ENCODE measurements at places on chromosomes 16 and 17.

- no peak for DNase-seq
These were observed 335.3 kb upstream of the TBX2 start for GRCh38 chr17:61064087-61064951.

DNA sequence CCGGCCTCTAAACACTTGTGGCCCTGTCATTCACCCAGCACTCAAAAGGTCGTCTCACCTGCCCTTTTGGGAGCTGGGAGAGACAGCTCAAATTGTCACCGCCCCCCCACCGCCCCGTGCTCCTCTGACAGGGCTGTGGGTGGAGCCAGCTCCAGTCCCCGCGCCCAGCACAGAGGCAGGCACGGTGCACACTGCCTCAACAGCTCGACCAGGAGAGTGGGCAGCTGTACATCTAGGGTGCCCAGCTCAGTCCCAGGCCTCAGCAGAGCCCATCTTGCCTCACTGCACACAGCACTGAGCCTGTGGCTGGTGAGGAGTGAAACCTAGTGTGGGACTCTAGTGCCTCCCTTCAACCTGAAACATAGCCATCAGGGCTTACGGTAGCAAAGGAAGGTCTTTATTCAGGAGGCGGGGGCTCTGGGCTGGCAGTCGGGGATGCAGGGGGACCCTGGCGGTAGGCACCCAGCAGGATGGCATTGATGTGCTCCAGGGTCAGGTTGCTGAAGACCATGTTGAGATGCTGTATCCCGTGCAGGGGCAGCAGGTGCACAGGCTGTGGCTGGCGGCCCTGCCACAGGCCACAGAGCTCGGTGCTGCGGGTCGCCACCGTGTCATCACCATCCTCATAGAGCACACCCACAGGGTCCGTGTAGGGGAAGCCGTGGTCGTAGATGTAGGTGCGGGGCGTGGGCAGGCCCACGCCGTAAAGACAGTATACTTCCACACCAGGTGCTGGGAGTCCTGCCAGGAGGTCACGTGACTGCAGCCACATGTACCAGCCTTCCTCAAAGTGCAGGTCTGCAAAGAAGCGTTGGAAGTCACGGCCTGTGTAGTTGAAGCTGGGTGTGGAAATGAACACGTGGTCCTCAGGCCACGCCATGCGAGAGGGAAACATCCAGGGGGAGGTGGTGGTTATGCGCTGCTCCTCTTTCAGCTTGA, 3.1 kb upstream of the PSMB10 start:
- DNase-seq, result no peak

DNA sequence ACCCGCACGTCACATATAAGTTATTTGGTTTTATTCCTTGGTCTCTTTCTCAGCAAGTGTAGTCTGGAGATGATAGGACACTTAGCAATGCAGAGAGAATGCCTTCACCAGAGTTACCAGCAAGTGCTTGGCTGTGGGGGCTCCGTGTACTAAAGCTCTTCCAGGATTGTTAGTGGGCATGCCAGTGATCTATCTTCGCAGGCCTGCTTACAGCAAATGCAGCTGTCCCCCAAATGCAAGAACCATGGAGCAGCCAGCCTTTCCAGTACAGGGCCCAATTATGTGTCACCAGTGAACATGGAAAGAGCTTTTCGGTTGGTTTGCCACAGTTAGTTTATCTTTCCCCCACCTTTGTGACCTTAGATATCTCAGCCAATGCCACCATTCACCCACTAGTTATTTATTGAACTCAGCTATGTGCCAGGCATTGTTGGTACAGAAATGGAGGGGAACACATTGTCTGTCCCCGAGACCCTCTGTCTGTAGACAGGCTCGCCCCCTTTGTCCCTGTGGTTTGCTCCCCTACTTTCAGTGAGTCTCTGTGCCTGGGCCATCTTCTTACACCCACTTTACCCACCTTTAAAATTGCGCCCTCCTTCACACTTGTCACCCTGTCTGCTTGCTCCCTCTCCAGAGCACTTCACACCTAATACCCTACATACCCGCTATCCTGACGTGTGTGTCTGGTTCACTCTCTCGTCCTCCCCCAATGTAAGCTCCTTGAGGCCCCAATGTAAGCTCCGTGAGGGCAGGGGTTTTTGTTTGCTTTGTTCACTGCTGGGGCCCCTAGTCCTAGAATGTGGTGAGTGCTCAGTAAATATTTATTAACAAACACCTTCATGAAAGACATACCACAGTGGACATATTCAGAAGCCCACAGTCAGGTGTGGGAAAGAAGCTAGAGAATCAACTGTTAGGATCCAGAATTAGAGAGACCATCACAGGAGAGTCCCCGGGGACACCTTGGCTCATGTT, 13.3 kb downstream of the USP10 start:
- no peak for DNase-seq

DNA sequence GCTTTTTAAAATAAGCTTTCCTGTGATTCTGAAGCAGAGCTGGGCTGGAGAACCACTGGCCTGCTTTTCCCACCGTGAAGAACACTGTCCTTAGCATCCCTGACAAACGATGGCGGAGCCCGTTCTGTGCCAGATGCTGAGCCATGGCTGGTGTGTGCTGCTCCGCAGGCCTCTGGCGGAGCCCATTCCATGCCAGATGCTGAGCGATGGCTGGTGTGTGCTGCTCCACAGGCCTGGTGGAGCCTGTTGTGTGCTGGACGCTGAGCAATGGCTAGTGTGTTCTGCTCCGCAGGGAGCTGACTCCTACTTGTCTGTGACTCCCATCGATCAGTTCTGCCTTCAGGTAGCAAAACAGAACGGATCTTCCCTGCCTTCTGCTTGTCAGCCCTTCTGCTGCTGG, 4.3 kb downstream of the ENDOV start:
- DNase-seq, result no peak

DNA sequence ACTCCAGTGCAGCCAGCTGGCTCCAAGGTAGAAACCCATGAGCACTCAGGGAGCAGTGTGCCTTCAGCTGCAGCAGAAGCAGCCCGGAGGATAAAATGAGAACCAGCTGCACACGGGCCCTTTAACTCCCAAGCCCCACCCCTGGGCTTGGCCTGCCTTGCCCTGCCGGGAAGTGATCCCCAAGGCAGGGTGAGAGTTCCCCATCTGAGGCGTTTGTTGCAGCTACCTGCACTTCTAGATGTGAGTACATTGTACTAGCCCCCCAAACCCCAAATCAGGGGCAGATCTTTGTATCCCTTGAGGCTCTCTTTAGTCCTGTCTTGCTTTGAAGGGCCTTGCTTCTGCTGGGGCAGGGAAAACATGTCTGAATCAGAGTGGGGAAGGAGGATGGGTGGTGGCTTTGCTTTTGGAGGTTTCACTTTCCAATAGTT, at the start of gene MVP:
MVP (plus strand) TSS at position 192 of the 431 bp plus-strand sequence. CDS start 10,088 bp downstream, outside the sequence.
- peak; percentile 71 for DNase-seq

- no peak for DNase-seq
These were observed 127.6 kb downstream of the CHD9NB start for GRCh38 chr16:52925143-52925542.

- no peak for DNase-seq
These were observed 11.6 kb upstream of the CBFB start for GRCh38 chr16:67017421-67017750.

GRCh38 chr17:27918498-27918897, 25.3 kb upstream of the LYRM9 start:
- DNase-seq, result no peak

DNA sequence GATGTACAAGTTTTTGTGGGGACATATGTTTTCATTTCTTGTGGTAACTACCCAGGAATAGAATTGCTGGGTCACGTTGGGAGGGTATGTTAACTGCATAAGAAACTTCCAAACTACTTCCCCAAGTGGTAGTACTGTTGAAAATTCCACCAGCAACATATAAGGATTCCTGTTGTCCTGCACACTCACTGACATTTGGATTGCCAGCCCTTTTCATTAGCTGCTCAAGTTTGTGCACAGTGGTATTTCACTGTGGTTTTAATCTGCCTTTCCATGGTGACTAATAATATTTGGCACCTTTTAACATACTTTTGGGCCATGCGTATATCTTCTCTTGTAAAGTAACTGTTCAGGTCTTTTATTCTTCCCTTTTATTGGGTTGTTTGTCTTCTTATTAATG, 103.3 kb downstream of the GNAO1 start:
- DNase-seq, result no peak

DNA sequence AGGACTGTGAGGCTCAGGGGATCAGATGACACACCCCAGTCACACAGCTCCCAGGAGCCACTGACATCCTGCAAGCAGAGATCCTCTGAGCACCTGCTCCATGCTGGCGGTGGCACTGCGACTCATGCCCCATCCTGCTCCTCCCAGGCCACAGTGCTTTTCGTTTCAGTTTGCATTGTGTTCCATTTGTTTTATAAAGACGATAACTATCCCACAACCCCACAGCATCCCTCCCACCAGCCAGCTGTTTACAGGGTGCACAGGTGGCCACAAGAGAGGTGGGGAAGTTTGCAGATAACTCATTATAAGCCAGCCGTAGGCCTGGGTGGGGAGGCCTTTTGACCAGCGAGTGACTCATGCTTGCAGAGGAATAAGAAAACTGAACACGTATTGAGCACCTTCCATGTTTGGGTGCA, 28.2 kb downstream of the BCO1 start:
- no peak for DNase-seq

DNA sequence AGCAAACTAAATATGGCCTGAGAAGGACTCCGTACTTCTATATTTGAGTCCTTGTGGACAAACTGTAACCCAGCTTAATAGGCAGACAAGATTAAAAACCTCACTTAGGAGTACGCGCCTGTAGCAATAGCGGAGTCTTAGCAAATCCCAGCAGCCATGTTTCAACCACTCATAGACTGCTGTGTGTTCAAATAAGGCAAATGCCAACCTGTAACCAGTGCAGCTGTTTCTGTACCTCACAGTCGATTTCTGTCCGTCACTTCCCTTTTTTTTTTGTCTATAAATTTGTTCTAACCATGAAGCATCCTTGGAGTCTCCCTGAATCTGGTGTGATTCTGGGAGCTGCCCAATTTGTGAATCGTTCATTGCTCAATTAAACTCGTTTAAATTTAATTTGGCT, 30.2 kb downstream of the TANC2 start:
- DNase-seq, result no peak

- no peak for DNase-seq
These were observed 8.5 kb upstream of the LPO start for GRCh38 chr17:58229881-58230280.

GRCh38 chr17:82110298-82110697, 12.3 kb upstream of the FASN start:
- no peak for DNase-seq

GRCh38 chr17:5986644-5987043, 83.5 kb upstream of the WSCD1 start:
- no peak for DNase-seq

DNA sequence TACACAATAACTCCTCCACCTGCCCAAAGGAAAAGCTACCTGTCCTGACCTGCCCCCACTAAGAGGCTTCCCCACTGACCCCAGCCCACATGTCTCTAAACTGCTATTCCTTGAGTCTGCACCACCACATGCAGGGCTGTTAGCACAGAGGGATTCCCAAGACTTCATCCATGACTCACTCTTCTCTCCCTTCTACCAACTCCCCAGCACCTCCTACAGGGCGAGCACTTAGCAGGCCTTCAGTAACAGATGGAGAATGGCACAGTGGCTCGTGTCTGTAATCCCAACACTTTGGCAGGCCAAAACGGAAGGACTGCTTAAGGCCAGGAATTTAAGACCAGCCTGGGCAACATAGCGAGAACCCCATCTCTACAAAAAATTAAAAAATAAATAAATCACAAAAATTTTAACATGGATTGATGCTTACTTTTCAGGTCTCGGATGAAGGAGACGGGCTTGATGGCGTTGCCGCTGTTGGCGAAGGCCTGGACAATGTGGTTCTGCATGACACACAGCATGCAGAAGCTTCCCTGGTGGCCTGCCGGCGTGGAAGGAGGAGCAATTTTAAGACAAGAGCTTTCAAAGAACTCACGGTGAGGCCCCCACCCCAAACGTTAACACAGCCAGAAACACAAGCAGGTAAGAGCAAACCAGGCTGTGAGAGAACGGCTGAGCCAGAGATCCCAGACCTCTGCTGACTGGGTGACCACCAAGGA, 12.0 kb downstream of the USP36 start:
- DNase-seq, result no peak

- peak; percentile 69 for DNase-seq
These were observed 5.8 kb downstream of the PIPOX start for GRCh38 chr17:29048440-29049368.

DNA sequence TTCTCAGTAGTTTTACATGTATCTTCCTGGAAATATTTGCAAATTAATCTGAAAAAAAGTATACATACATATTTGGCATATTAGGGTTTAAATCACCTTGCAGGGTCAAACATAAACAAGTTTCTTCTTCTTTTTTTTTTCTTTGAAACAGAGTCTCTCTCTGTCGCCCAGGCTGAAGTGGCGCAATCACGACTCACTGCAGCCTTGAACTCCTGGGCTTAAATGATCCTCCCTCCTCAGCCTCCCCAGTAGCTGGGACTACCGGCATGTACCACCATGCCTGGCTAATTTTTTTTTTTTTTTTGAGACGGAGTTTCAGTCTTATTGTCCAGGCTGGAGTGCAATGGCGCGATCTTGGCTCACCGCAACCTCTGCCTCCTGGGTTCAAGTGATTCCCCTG, 12.6 kb upstream of the FUS start:
- DNase-seq, result no peak

GRCh38 chr17:82231562-82232321, 2.9 kb downstream of the SLC16A3 start:
- DNase-seq, result peak; percentile 22

GRCh38 chr17:58228679-58229078, 9.6 kb upstream of the MKS1 start:
- no peak for DNase-seq

- DNase-seq, result peak; percentile 84
These were observed 10.3 kb upstream of the RPL38 start for GRCh38 chr17:74192950-74193781.

- DNase-seq, result no peak
These were observed 159.5 kb upstream of the CACNG5 start for GRCh38 chr17:66675273-66675990.

- no peak for DNase-seq
These were observed 15.2 kb downstream of the ZNF276 start for GRCh38 chr16:89736554-89736953.

GRCh38 chr16:83813823-83814658, 6.3 kb downstream of the HSBP1 start:
- DNase-seq, result peak; percentile 96

DNA sequence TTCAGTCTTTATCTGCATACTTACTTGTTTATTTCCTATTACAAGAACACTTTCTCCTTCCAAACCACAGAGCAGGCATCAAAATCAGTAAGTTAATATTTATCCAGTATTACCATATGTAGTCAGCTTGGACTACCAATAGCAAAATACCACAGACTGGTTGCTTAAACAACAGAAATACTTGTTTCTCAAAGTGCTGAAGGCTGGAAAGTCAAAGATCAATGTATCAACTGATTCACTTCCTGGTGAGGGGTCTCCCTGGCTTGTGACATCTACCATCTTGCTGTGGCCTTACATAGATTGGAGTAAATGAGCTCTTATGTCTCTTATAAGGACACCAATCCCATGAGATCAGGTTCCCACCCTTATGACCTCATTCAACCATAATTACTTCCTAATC, 2.6 kb downstream of the STXBP4 start:
- no peak for DNase-seq

- DNase-seq, result no peak
These were observed 31.9 kb downstream of the GRIN2C start for GRCh38 chr17:74827800-74828199.

GRCh38 chr17:38569701-38570512, 35.8 kb downstream of the SRCIN1 start:
- DNase-seq, result no peak
